ENCODE measurements at places on chromosomes 3 and 15.

DNA sequence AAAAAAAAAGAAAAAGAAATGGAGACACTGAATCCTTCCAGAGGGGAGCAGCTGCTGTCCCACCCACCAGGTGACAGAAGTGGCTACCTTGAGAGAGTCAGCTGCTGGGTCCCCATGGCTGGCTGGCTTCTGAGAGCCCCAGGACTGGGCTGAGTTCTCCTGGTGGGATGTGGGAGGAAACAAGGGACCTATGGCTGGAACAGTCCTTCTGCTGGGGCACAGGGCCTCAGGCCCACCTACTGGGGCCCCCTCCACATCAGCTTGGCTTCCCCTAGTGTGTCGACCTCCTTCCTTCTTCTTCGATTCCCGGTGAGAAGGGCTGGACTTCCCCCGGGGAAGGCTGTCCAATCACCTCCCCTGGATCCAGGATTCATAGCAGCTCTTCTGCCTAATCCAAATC lies 32.3 kb downstream of the PRR20G start:
- no peak for DNase-seq

DNA sequence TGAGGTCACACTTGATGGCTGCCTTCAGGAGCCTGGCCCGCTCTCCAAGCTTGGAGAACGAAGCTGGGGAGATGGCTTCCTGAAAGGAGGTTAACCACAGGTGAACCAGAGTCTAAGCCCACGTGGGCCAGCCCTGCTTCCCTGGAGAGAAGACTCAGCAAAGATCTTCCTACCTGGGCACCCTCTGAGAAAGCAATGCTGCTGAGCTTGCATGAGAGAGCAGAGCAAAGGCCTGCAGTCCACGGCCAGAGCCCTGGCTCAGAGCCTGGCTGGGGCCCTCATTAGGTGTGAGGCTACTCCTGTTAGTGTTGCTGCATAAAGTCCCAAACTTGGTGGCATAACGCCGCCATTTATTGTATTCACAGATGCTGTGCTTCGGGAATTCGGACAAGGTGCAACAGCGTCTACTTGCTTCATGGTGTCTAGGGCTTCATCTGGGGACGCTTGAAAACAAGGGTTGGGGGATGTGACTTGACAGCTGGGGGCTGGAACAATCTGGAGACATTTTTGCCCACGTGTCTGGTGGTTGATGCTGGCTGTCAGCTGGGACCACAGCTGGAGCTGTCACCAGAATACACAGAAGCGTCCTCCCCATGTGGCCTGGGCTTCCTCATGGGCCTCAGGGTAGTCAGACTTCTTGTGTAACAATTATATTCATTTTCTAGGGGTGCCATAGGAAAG lies 87.9 kb upstream of the MEF2A start:
- no peak for DNase-seq

GRCh38 chr3:4588466-4588865 lies 95.3 kb downstream of the ITPR1 start:
- no peak for DNase-seq

DNA sequence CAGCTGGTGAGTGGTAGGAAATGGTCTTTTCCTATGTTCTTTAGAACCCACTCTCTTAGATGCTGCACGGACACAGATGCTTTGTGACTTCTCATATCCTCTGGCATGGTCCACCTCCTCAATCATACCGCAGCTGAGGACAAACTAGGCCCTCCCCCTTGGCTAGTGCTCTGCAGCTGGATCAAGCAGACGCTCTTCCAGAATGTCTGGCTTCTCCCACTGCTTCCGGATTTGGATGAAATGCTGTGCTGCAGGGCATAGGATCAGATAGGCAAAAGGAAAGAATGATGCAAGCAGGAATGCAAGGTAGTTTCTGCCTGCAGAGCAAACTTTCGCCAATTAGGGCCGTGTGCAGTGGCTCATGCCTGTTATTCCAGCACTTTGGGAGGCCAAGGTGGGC lies 75.7 kb upstream of the SLC4A7 start:
- no peak for DNase-seq

DNA sequence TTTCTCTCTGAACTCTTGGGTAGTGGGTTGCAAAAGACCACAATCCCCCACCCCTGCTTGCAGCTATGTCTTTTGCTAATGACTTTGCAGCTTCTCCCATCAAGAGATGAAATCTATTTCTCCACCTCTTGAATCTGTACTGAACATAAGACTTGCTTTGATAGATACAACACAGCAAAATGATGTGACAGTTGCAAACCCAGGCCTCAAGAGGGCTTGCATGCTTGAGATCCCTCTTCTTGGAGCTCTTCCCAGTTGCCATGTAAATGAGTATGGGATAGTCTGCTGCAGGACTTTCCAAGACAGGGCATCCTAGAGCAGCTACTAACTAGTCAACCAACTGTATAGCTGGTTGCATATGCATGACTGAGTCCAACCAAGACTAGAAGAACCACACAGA lies 783.6 kb downstream of the PDCD6IP start:
- no peak for DNase-seq

GRCh38 chr15:64426845-64427465 lies 33.4 kb upstream of the ZNF609 start:
- no peak for DNase-seq

DNA sequence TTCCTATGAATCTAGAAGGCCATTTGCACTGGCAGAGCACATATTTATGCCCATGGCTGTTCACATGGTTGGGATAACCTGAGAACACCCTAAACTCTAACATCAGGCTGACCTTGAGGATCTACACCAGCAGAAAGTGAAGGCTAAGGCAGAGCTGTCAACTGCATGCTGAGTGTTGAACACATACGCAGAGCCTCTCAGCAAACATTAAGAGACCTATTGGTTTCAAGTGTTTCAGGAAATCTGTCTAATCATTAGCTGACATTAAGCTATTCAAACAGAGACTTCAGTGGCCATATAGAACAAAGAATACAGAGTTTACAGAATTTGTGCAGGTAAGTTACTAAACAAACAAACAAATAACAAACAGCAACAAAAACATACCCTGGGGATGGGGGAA lies 16.1 kb upstream of the SEC61A1 start:
- DNase-seq, result no peak

DNA sequence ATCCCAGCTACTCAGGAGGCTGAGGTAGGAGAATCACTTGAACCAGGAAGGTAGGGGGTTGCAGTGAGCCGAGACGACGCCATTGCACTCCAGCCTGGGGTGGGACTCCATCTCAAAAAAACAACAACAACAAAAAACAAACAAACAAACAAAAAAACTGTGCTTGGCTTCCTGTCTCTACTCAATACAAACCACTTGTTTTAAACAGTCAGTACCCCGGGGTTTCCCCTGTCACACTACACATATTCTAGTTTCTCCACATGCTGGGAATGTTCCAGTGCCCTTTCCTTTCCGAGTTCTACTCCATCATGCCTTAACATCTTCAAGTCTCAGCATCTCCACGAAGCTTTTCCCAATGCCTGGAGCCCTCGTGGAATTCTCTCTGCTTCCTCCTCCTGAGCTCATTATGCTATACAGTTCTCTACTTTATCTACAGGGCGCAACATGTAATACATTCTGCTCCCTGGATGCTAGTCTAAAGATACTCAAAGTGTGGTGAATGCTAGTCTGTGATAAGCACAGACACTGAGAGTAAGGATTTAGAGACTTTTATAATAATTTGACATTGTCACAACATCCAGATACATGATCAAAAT lies 7.8 kb downstream of the EMC3 start:
- DNase-seq, result no peak

- DNase-seq, result no peak
Measured at GRCh38 chr3:105906836-105907235, 38.0 kb upstream of the CBLB start.

DNA sequence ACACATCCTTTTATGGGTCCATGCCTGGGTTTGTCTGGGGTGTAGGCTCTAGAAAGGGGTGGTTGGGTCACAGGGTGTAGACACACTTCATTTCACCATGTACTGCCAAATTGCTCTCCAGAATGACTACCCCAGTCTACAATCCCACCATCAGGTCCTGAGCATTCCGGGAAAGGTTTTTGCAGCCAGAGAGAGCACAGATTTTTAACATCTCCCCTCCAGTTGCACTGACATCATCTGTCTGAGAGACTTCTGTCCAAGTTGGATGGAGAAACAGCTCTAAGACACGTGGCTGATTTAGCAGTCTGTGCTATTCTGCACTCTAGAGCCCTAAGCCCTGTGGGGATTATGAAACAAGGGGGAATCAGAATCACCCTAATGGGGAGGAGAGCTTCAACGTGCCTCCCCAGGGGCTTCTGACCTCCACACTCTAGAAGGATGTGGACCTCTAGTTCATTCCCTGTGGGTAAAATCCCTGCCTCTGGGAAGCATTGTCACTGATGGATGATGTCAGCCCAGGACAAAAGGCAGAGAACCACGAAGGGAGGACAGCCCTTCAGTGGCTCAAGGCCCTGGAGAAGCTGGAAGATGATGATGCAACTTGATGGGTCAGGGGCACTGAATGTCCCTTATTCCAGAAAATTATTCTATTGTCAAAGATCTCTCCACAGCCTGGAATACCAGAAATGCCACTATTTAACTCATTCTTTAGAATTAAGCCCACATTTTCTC lies 71.5 kb downstream of the CD200R1L start:
- DNase-seq, result no peak

DNA sequence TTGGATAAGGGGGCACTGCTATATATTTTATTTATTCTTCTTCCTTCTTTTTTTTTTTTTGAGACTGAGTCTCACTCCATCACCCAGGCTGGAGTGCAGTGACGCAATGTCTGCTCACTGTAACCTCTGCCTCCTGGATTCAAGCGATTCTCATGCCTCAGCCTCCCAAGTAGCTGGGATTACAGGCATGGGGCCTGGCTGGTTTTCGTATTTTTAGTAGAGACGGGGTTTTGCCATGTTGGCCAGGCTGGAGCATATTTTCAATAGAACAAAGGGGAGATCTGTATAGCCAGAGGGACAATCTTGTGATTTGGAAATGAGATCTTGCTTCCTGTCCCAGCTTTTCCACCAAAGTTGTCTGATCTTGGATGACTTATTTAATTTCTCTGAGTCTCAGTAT lies 133.1 kb upstream of the ABHD17C start:
- DNase-seq, result no peak

GRCh38 chr3:32208447-32208846 lies 30.0 kb upstream of the CMTM8 start:
- no peak for DNase-seq

GRCh38 chr15:40398413-40398873 lies 7.2 kb upstream of the IVD start:
- DNase-seq, result no peak

- DNase-seq, result no peak
Measured at GRCh38 chr3:38308456-38308855, 26.4 kb downstream of the SLC22A14 start.

DNA sequence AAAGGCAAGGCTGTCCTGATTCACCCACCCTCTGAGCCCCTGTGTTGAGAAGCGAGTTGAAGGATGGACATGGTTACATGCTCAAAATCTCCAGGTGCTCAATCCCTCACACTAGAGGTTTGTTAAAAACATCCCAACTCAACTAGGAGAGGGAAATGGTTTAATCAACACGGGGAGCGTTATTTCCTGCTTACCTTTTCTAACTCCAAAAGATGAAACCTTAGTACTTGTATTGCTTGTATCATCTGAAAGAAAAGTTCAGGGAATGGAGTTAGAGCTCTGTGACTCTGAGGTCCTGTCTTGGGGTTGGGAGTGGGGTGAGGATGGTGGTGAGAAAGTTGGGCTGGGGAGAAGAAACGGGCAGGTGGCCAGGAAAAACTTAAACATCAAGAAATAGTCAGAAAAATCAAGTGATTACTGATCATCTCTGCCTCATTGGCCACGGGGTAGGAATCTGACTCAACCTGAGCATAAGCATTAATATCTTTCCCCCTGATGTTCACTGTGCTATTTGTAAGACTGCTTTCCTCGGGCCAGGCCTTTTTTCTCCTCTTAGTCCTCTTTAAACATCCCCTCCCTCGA lies 5.9 kb downstream of the MEIS2 start:
- DNase-seq, result no peak

- DNase-seq, result no peak
Measured at GRCh38 chr3:48130321-48130904, 57.8 kb downstream of the CDC25A start.

DNA sequence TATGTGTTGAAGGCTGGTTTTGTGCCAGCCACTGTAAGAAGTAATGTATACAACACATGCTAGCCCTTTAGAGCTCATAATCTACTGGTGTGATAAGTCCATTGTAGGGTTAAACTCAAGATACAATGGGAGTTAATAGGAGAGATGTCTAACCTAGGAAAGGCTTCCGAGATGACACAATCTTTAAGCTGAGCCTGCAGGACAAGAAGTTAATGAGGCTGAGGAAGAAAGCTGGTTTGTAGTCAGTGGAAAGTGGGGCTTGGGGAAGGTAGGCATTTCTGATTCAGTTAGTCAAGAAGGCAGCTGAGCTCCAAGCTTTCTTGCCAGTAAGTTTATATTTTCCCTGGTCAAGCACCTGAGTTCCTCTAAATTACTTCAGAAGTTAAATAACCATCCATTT lies 83.0 kb upstream of the TGFBR2 start:
- no peak for DNase-seq
